ENCODE measurements at places on chromosomes 3 and 15. TPM values are rescaled to one million over a fixed set of nuclear protein-coding genes. Genes with fewer than 3 reads are reported as not detected.

DNA sequence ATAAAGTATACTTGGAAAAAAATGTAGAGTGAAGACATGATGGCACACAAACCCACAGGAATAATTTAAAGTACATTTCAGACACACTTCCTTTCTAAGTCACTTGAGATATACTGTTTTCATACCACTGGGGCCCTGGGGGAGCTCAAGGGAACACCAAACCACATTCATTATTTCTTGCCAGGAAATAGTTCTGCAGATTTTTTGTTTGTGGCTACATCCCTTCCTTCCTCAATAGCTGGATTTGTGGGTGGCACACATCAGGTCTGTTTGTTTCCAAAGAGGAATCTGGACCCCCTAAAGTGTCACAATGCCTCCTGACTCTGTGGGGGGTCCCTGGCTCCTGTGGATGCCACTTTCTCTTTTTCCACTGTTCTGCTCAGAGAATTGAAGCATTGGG is 153.5 kb upstream of the COL8A1 start:
- peak; percentile 69 for DNase-seq

DNA sequence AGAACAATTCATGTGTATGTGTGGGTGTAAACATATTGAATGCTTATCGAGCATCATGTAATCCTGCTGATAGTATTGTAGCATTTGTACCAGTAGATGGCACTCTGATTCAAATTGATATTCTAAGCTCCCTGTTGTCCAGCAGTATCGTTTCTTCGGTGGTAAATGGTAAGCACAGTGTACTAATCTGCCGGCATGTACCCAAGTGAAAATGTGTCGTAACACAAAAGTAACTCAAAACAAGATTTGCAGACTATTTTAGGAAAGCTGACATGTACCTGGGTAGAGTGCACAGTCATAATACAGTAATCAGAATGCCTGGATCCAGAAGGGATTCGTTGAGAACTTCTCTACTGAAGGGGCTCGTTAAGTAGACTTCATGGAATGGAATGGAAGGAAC is 31.7 kb upstream of the MNS1 start:
- DNase-seq, result peak; percentile 69

Gene RASGRF1
- 0.32 TPM for total RNA-seq

Gene TMEM207
- total RNA-seq, result not detected

GRCh38 chr3:14016900-14017475 is 107.7 kb downstream of the CHCHD4 start:
- peak; percentile 29 for DNase-seq

GRCh38 chr3:100838157-100838556 is 128.9 kb downstream of the TFG start:
- DNase-seq, result no peak

DNA sequence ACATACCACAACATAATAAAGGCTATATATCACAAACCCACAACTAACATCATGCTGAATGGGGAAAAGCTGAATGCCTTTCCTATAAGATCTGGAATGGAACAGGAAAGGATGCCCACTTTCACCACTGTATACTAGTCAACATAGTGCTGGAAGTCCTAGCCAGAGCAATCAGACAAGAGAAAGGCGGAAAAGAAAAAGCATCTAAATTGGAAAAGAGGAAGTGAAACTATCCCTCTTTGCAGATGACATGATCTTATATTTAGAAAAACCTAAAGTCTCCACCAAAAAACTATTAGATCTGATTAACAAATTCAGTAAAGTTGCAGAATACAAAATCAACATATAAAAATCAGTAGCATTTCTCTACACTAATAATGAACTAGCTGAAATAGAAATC is 14.6 kb upstream of the PIK3CA start:
- DNase-seq, result no peak

DNA sequence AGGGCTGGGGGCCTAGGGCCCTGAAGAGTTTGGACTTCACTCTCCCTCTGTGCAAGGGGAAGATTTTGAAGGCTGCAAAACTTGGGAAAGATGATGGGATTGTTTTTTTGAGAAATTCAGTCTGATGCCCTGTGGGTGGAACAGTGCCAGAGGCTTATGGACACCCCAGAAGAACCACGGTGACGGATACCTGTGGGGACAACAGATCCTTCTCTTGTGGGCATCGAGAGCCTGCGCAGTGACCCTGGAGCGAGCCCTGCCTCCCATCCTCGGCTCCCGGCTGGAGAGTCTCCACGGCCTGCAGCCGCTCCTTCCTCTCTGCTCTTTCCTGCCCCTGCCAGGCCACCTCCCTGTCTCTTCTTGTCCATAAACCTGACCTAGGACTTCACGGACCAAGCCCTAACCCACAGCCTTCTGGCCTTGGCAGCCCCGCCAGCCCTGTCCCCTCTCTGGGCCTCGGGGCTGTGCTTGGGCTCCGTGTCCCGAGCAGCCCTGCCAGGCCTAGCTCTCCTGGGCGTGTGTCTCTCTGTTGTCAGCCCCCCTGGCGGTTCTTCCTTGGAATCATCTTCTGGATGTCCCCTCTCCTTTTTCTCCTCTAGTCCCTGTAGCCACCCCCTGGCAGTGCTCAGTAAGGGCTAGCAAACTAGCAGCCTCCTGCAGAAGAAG is 98.4 kb downstream of the VGLL4 start:
- DNase-seq, result no peak

Gene RARRES1
- total RNA-seq, result 1.8 TPM

GRCh38 chr15:64751464-64751863 is 23.9 kb downstream of the RBPMS2 start:
- no peak for DNase-seq

- peak; percentile 72 for DNase-seq
Measured at GRCh38 chr3:64209866-64210621, 15.2 kb downstream of the PRICKLE2 start.

DNA sequence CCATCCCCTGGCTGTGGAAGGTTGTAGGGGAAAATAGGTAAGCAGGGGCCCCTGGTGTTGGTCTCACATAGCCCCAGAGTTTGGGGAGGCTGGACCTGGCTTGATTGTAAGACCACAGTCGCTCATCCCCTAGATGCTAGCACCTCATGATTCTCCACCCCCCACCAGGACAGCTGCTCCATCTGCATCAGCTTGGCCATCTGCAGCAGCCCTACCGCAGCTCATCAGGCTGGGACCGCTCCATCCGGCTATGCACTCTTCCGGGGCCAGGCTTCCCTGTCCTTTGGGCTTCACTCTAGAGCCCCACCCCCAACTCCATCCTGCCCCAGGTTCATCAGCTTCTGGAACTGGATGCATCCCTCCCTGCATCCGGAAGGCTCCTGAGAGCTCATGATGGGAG is 12.6 kb downstream of the SCN5A start:
- DNase-seq, result no peak

DNA sequence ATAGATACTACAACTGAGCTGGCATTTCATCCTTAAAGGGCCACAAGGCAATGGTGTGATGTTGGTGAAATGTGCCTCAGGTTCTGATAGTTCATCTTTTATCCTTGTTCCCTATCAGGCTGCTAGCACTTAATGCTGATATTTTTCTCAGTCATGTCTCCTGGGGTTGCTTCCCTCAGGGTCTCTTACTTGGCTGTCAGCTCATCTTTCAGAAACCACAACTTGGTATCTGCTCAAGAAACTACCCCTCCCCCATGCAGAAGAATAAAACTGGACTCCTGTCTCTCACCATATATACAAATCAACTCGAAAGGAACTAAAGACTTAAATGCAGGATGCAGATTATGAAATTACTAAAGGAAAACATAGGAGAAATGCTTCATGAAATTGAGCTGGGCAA is 308.1 kb downstream of the CHST2 start:
- peak; percentile 14 for DNase-seq

GRCh38 chr3:32430900-32431299 is 39.2 kb downstream of the CMTM7 start:
- no peak for DNase-seq

Gene CCDC80
- 136 TPM for total RNA-seq

DNA sequence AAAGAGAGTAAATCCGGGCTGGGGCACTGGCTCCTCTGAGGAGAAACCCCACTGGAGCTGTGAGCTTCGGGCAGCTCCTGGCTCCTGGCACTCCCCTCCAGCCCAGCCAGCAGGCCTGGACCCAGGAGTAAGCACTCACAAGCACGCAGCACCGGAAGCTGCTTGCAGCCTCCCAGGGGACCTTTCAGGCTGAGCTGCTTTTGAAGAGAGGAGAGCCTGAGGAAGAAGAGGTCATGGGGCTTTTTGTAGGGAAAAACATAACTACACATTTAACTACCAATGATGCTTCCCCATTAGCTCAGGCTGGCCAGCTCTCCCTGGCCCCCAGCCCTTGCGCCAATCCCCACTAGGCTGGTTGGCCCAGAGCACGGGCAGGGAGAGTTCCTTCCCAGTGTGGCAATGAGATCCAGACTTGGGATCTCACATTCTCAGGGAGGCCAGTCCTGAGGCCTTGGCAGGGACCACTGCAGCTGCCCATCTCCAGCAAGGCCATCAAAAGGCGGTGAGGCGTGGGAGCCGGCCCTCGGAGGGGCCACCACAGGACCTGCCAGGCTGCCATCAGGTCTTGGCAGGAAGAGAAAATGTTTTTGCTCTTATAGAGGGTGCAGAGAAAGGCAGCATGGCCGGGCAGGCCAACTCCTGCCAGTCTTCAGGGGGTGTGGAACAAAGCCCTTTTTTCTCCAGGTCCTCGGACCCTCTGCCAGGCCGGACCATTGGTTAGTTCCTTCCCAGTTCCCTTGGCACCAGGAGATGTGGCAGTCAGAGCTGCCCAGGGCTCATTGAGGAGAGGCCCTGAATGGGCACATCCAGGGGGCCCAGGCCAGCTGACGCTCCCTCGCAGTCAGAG is 41.5 kb upstream of the MFGE8 start:
- DNase-seq, result no peak

GRCh38 chr3:71695000-71695482 is 30.2 kb downstream of the EIF4E3 start:
- DNase-seq, result no peak

DNA sequence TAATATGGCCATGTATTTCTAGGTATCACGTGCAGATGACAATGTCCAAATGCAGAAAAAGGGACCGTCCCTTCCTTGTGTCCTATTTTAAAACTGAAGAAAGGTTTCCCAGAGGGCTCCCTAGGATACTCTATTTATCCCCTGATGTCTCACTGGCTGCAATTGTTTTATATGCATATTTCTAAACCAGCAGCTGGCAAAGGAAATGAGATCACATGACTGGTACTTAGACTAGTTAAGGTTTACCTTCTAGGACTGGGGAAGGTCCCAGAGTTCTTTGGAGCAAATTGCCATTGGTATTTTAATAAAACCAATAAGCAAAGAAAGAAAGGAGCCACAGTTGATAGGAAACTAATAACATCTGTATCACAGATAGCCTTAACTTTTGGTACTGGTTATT is 29.5 kb downstream of the GTF2E1 start:
- peak; percentile 62 for DNase-seq

Gene ZBTB47
- total RNA-seq, result 5.5 TPM

Gene SEMA6D
- total RNA-seq, result 2.0 TPM

Gene MYLK
- total RNA-seq, result 262 TPM

DNA sequence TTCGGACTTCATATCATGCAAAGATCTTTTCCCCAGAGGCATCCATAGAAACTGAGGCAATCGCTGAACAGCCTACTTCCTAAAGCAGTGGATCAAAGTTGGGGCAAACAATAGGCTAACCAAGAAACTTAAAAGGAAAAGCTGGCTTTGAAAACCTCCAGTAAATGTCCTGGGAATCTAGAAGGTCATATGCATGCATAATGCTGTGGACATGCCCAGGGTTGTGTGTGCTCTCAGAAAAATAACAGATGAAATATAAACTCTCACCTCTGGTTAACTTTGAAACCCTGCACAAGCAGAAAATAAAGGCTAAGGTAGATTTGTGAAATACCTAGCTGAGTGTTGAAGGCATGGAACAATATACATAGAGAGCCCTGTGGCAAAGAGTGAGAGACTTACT is 96.3 kb downstream of the MYO9A start:
- no peak for DNase-seq

- no peak for DNase-seq
Measured at GRCh38 chr3:101878589-101878988, 29.3 kb downstream of the NFKBIZ start.

GRCh38 chr3:146974001-146974400 is 368.9 kb upstream of the PLSCR5 start:
- no peak for DNase-seq

GRCh38 chr3:51845129-51845528 is 16.3 kb upstream of the IQCF2 start:
- no peak for DNase-seq

Gene CASR
- total RNA-seq, result not detected

- DNase-seq, result peak; percentile 50
Measured at GRCh38 chr15:40790718-40791117, 16.2 kb upstream of the ZFYVE19 start.

DNA sequence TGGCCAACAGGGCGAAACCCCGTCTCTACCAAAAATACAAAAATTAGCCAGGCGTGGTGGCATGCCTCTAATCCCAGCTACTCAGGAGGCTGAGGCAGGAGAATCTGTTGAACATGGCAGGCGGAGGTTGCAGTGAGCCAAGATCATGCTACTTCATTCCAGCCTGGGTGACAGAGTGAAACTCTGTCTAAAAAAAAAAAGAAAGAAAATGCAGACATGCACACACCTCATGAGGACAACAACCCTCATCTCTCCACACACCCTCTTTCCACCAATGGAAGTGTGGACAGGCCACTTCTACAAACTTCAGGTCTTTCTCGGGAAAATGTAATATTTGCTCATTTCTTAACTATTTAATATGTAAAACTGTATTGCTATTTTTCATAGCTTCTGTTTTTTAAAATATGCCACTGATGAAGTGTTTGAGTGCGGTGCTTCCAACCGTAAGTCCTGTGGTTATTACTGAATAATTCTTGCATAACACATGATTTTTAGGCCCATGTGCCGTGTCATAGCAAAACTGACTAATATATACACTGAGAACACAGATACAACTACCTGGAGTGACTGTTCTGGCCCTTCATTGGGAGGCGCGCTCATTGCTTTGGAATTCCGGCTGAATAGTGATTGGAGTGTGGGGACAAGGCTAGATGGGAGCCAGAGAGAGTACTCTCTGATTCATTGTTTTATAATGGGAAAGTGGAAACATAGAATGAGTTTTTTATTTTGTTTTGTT is 23.1 kb downstream of the LRRC31 start:
- DNase-seq, result peak; percentile 95

DNA sequence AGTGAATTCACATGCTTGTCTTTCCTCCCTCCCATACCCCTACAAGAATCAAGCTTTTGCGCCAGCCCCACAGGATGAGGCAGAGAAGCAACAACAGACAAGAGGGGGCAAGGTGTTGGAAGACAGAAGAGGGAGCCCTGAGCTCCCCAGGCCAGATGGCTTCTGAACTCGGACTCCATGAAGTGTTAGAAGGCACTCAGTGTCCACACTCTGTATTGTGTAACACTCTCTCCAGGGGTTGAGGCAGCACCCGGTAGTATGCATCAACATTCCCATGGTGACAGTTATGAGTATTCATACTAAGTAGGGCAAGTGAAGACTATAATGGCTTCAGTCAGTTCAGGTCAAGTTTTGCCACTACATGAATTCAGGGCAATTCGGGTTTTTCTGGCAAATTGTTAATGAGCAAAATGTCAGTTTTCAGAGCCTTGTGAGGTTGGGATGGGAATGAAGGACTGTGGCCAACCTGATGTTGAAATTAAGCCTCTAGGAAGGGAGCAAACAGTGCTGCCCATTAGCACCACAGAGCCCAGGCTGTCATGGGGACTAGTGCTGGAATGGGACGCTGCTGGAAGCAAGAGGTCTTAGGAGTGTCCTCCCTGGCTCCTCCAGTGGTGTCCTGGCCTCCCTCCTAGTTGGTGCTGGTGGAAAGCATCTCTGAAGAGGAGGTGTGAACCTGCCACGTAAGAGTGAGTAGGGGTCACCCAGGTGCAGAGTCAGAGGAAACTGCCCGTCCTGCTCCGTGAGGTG is 79.4 kb downstream of the KLF15 start:
- no peak for DNase-seq

All from M059J (cell line).